Bronchial epithelial cell (primary cell): ENCODE measurements at places on chromosomes 2 and 18. TPM values are rescaled to one million over a fixed set of nuclear protein-coding genes. Genes with fewer than 3 reads are reported as not detected.

GRCh38 chr2:176103742-176104315, 3.3 kb upstream of the HOXD11 start:
- no peak for DNase-seq

GRCh38 chr18:46814399-46814798, 57.5 kb upstream of the ST8SIA5 start:
- DNase-seq = no peak

- no peak for DNase-seq
Observed at GRCh38 chr2:128310761-128311160, 7.9 kb downstream of the HS6ST1 start.

DNA sequence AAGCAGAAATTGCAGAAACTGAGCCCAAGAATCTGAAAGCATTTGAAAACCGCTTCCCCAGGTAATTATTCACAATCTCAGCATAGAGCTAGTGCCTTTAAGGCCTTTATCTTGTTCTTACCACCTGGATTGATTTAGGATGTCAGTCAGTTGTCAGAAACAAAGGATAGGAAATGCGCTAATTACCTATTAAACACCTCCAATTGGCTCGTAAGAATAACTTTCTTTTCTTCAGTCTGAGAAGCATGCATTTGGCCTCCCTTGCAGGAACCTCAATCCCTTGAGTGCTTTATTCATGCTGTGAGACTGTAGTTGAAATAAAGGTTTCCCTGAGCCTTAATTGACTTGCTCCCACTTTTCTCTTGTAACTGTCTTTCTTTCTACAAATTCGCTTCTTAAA, 400.3 kb upstream of the LRATD1 start:
- no peak for DNase-seq

DNA sequence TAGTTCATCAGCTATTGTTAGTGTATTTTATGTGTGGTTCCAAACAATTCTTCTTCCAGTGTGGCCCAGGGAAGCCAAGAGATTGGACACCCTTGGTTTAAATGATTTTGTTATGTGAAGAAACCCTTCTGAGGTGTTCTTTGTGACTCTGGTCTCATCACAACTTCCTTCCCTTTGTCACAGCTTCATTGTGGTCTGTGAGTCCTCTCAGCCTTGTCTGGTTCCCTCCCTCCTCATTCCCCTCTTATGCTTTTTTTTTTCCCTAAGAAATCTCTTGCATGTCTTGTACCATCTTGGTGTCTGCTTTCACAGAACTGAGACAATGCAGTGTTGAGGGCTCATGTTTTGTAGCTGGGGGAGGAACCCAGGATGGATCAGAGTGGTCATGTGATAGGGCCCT, 118.9 kb downstream of the TMEM182 start:
- DNase-seq = no peak

The FAM124B gene
- not detected in 2 replicates for total RNA-seq
